CD4-positive, alpha-beta T cell treated with Interleukin-15 for 4 hours (primary cell): ENCODE measurements at places on chromosomes 4 and X.

DNA sequence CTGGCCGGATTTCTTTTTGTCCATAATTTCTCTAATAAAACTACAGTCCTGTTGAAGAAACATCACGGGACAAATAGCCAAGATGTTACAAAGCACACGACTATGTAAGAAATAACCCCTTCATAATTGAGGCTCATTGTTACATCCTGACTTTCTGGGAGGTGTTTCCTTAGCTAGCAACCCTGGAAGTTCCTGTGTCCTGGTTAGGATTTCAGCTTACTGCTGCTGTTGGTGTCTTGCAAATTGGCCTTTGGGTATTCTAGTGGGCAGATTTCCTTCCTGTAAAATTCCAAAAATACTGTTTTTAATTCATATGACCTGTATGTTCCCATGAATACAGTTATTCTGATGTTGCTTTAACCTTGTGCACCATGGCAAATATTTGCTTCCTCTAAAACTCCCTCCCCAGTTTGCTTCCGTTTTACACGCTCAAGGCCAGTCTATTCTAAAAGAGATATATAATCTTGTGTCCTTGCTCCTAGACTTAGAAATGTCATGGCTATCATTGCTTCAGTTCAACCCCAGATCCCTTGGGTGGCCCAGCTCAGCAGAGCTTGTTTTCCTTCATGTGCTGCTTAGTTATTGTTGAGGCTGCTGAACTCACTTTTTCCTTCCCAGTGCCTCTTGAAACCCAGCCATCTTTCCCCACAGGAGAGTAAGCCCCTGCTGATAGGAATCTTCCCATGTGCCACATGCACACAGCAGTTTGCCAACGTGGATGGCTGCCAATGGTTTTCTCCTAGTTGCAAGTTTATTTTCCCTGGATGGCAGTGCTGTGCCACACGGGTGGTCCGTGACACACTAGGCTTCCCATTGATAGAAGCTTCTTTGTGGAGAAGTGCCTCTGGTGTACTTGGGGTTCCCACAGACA, 75.8 kb downstream of the TSPAN7 start:
- no peak for DNase-seq

DNA sequence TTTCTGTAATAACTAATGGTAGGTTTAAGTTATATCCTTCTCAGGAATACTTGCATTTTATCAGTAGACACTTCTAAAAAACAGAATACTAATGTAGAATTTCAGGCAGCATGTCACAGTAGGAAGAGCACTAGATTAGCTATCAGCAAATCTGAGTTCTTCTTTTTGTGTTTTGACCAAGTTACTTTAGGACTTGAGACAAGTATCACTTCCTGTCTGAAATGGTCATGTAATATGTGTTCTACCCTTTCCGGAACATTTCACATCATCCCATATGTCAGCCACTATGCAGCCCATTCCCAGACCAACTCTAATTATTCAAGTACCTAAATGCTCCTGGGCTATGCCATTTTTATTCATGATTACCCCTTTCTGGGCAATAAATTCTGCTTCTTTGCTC, 401.8 kb upstream of the RPS6KA3 start:
- no peak for DNase-seq

- no peak for DNase-seq
Measured at GRCh38 chr4:169249214-169249973, 21.4 kb downstream of the SH3RF1 start.

DNA sequence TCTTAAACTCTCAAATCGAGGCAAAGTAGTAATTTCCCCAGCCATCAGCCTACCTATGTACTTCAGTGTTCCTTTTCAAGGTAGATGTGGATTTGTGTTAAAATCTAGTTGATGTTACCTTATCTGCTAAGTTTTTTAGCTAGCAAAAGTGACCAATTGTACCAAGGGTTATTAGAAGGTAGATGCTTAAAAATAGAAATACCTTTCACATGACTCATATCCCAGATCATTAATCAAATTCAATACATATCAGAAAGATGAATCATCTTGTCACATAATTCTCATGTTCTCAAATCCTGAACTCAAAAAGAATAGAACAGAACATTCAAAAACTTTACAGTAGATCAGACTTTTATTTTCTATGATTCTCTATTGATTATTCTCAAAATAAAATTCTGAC, 3.5 kb downstream of the ENAM start:
- no peak for DNase-seq

GRCh38 chr4:67229148-67229547, 316.2 kb downstream of the CENPC start:
- no peak for DNase-seq

- DNase-seq, result no peak
Measured at GRCh38 chrX:56623316-56623715, 59.9 kb downstream of the UBQLN2 start.

GRCh38 chr4:30295652-30296051, 424.5 kb upstream of the PCDH7 start:
- no peak for DNase-seq

DNA sequence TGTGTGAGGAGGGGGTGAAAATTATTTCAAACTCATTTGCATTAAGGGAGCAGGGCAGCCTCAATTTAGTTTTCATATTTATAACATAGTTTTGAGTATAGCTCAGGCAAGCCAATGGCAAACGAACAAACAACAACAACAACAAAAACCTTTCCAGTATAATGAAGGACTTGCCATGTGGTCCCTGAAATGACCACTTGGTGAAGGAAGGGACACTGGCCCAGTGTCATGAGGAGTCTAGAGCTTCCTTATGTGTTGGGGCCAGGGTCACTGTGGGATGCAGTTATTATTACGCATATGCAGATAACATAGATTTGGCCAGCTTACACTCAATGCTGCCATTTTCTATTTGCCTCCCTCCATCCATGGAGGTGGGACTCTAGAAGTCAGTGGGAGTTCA, 23.3 kb downstream of the NKX3-2 start:
- no peak for DNase-seq

- DNase-seq, result peak; percentile 86
Measured at GRCh38 chr4:1693131-1693896, 9.2 kb upstream of the FAM53A start.

DNA sequence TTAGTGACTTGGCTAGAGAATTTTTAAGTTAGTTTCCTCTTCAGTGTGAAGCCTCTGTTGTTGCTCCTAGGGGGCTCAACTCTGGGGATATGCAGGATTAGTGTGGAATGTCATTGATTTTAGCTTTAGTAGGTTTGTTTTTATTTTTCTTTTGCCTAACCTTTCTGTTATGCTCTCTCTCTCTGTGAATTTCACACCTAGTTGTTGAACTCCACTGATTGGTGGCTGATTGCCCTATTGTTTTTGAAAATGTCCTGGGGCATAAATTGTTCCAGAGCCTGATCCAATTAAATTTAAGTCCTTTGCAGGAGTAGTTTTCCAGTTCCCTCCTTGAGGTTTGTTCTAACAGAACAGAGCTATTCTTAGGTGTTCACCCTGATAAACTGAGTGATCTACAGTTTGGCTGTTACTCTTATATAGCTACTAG, 393.3 kb upstream of the CTSO start:
- no peak for DNase-seq

GRCh38 chrX:48590203-48591103, 6.8 kb upstream of the WDR13 start:
- no peak for DNase-seq

DNA sequence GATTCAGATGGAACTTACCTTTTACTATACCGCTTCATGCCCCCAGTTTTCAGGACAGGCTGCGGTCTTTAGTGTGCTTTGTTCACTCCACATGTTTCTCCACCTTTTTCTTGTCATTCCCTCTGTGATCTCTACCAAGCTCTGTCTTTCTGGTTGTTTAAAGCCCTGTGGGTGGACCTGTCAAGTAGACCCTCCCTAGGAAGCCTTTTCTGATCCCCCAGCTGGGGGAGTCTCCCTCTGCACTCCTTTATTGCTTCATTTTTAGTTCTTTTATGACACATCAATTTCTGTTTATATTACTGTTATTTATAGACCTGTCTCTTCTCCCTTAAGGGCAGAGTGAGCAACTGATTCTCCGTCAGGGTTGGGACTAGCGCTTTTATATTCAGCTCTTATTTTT, 150.2 kb downstream of the C4orf33 start:
- no peak for DNase-seq

GRCh38 chr4:77433418-77433733, 172.2 kb upstream of the CXCL13 start:
- peak; percentile 39 for DNase-seq

GRCh38 chr4:143282211-143282707, 54.4 kb upstream of the GAB1 start:
- no peak for DNase-seq
